ENCODE measurements at places on chromosomes 16 and 17.

DNA sequence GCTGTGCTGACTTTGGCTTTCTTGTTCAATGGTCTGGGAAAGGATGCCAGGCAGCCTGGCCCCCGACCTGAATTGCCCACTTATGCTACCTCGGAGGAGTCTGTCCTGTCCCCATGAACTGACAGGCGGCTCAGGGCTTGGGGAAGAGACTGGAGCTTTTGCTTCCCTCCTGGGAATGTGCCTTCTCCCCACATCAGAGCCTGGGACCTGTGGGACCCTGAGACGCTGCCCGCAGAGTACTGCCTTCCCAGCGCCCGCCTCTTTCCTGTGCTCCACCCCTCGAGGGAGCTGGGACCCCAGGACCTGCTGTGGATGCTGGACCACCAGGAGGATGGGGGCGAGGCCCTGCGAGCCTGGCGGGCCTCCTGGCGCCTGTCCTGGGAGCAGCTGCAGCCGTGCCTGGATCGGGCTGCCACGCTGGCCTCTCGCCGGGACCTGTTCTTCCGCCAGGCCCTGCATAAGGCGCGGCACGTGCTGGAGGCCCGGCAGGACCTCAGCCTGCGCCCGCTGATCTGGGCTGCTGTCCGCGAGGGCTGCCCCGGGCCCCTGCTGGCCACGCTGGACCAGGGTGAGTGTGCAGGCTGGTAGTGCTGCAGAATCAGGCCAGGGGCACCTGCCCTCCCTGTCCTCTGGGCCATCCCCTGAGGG lies 18.5 kb downstream of the FCSK start:
- DNase-seq = no peak

DNA sequence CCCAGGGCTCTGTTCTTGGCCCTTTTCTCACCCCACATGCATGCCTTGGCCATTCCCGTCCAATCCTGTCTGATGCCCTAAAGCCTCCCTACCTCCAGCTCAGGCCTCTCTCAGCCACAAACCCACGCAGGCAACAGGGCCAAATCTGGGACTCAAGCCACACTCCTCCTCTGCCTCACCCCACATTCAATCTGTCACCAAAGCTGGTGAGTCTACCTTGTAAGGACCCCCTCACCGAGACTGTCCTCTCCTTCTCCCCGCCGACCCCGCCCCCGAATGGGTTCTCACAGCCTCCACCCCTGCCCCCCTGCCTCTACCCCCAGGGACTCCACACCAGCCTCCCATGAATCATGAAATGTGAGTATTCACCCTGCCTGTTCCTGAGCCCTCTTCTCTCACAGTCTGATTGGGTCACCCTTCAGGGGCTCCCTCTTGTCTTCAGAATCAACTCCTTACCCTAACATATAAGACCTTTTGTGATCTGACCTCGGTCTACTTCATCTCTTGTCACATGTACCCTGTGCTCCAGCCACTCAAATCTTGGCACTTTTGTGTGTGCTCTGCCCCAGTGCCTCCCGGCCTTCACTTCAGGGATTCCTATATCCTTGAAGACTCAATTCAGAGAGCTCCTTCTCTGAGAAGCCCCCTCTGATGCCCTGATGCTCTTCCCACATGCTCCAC lies 10.7 kb downstream of the EPOP start:
- DNase-seq = no peak

DNA sequence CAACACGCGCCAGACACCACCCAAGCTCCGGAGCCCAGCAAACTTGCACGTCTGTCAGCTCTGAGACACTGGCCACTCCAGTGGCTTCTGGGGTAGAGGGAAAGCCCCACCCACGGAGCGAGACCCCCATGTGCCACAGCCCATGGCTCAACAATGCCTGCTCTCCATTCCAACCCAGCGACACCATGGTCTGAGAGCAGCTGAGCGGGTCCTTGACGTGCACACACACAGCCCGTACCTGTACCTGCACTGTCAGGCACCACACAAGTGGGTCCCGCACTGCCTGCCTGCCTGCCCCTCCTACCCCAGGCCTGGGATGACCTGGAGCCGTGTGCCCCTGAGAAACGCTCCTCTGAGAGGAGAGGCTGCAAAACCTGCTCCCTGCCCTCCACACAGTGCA lies 77.0 kb downstream of the ZNF778 start:
- DNase-seq = no peak

DNA sequence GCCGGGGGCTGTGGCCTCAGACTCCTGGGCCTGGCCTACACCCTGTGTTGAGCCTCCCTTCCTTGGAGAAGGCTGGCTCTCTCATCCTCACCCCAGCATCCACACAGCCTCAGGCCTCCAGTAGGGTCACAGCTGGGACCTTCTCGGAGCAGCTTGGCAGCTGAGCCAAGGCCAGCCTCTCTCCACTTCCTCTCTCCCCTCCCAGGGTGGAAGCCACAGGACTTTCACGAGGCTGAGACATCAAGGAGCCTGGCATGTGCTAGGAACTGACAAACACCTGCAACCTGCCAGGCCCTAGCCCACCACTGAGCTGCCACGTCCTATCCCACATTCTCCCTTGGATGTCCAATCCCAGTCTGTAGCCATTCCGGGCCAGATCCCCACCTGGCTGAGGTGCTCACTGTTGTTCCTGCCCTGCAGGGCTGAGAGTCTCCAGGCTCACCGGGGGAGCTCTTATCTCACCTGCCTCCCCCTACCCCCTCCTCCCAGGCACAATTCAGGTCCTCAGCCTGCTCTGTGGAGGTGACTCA lies 3.1 kb downstream of the MMP15 start:
- DNase-seq = no peak

DNA sequence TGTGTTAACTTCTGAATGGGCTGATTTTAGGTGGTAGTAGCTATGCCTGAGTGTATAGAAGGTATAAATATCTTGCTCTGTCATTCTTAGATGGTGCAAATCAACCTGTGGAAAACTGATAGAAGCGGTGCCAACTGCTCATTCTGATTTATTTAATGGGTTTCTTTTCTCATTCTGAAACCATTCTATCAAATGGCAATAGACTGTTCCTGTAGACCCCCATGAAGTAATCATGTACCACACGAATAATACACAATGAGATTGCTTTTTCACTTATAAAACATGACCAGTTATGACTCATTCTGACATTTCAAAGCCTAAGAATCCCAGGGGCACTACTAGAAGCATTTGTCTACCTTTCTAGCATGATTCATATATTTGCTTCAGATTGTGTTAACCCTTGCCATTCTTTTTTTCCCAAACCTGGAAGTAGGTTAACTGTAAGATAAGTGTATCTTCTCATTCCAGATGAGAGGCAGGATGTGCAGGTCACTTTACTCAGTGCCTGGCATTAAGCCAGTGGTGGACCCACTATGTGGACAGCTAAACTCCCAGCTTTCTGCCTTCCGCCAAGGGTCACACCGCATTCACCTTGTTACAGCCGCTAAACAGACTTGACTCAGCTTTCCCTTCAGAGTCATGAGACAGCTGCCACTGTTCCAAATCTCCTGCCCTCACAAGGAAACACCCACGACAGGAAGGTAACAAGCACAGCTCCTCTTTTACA lies 16.4 kb upstream of the SLC16A11 start:
- DNase-seq = no peak

GRCh38 chr16:89191901-89192185 lies 8.5 kb downstream of the SLC22A31 start:
- DNase-seq = no peak

- no peak for DNase-seq
These were observed 103.6 kb downstream of the RMI2 start for GRCh38 chr16:11448796-11449416.

DNA sequence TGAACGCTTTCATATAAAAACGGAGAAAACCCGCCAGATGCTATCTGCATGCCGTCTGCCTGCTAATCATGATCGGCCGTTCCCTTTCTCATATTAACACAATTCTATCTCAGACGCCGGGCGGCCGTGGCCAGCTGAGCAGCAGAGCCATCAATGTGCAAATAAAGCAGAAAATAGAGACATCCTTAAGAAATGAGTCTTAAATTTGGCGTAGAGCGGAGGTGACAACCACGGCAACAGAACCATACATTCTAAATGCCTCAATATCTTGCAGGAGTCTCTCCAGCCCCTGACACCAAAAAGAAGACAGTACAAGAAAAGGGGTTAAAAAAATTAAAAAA lies 2.7 kb upstream of the IRX5 start:
- DNase-seq = no peak

DNA sequence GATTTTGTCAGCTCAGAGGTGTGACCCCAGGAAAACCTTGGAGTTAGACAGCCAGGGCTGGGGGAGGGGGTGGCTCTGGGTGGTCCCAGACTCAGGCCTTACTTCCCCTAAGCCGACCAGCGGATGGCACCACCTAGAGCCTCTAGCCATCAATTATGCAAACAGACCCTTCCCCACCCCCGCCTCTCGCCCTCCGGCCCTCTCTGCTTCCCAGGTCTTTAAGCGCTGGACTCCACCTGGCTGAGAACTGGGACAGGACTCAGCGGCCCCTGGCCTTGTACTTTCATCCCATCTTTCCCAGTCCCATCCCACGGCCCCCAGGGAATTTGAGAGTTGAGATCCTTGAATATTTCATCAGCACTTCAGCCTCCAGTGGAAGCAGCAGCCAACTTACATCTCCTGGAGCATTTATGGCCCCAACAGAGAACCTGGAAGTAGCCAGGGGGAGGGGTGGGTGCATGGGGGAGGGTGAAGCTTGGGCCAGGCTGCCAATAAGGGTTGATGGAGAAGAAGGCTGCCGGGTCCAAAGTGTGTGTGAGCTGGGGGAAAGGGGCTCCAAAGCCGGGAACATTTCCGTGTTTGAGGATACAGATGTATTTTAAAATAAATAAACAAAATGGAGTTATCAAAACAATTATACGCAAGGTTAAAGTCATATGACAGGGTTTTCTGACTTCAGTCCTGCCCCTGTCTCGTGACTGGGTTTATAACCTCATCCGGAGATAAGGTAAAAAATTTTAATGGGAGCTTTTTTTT lies 7.5 kb upstream of the JUP start:
- no peak for DNase-seq

- DNase-seq = no peak
These were observed 39.3 kb upstream of the NOL11 start for GRCh38 chr17:67678414-67678813.

- no peak for DNase-seq
These were observed 46.5 kb downstream of the SSH2 start for GRCh38 chr17:29883497-29883896.

- no peak for DNase-seq
These were observed 18.3 kb downstream of the CIITA start for GRCh38 chr16:10895053-10895946.

GRCh38 chr16:55333684-55334083 lies 9.7 kb downstream of the IRX6 start:
- no peak for DNase-seq

- DNase-seq = no peak
These were observed 169.1 kb downstream of the GSG1L start for GRCh38 chr16:27894386-27894785.

- no peak for DNase-seq
These were observed 68.3 kb upstream of the GCSH start for GRCh38 chr16:81164481-81164880.

GRCh38 chr16:69328854-69329316 lies 1.5 kb downstream of the PDF start:
- no peak for DNase-seq

GRCh38 chr17:46950342-46950996 lies 27.5 kb downstream of the GOSR2 start:
- no peak for DNase-seq

DNA sequence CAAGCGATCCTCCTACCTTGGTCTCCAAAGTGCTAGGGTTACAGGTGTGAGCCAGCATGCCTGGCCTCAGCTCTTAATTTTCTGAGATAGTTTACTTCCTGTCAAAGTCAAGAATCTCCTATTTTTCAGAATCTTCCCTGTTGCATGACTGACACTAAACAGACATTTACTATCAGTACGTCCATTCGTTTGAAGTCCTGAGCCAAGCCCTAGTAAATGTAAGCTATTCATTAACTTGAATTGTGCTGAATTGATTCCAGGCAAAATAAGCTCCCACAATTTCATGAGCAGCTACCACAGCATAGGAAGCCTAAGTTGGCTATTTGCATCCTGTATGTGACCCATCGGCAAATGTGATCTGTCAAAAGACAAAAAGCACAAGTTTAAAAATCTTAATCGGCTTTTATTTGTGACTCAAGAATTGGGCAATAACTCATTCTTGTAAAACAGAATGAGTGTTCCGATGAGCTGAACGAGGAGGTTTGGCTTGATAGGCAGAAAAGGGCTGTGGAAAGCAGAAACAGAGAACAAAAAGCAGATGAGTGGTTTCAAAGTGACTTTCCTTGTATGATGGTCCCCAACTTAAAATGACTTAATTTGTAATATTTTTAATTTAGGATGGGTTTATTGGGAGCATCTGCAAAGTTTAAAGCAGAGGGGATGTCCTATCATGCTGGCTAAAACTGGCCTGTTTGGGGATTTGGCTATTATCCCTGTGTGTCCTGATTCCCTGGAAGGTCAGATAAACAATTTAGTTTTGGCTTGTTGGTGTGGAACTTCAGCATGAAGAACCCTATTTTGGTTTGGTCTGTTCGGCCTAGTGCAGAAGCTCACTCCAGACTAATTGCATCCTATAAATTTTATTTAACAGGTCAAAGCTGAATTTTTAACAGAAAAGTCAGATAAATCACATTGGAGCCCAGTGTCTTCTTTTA lies 14.2 kb downstream of the RNF112 start:
- DNase-seq = no peak

GRCh38 chr17:41618341-41619035 lies 5.9 kb downstream of the KRT17 start:
- DNase-seq = no peak

DNA sequence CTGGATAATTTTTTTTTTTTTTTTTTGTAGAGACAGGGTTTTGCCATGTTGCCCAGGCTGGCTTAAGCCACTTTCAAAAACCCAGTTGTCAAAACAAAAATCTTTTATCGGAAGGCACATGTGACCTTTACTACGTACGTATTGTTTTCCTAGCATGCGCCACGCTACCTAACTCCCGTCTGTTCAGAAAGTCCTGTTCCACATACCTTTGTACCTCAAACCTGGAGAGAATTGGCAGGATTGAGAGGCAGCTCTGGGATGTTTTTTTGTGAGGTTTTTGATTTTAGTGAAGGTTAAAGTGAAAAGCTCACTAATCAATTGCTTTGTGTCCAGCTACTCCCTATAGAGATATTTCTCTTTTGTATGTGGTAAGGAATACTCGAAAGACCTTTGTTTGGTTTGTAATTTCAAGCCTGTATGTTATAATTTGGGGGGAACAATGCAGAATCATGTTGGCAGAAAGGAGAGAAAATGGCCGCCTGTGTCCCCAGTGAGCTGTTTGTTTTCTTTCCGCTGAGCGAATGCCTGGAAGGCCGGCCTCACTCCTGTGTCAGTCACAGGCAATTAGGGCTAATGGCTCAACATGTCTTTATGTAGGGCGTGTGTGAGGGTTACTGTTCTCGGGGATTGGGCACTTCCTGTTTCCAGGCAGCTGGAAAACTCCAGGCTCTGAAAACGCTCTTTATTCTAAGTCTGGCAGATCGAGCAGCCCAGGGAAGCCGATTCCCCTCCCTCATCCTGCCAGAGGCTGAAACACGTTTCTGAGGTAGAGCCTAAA lies 60.8 kb upstream of the CLEC18A start:
- DNase-seq = peak; percentile 44

All from BJ (cell line).